Stimulated activated CD8-positive, alpha-beta memory T cell treated with anti-CD3 and anti-CD28 coated beads, Interleukin-4, amount 100 ng/mL, for 24 hours (primary cell): ENCODE measurements at places on chromosomes 6 and 20.
A peak's percentile ranks its signal among the peaks of the same experiment; 100 is the strongest.

DNA sequence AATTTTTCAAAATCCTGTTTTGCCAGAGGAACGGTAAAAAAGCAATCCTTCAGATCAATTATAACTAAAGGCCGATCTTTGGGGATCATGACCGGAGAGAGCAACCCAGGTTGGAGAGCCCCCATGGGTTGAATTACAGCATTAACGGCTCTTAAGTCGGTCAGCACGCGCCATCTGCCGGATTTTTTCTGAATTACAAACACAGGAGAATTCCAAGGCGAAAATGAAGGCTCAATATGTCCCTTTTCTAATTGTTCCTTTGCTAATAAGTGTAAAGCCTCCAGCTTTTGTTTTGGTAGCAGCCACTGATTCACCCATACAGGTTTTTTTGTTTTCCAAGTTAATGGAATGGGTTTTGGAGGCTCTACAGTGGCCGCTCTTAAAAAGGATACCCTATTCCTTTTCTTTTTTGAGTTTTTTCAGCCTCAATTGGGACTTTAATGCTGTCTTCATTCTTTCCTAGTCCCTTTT is 16.9 kb upstream of the PTCRA start:
- DNase-seq, result peak; percentile 50

DNA sequence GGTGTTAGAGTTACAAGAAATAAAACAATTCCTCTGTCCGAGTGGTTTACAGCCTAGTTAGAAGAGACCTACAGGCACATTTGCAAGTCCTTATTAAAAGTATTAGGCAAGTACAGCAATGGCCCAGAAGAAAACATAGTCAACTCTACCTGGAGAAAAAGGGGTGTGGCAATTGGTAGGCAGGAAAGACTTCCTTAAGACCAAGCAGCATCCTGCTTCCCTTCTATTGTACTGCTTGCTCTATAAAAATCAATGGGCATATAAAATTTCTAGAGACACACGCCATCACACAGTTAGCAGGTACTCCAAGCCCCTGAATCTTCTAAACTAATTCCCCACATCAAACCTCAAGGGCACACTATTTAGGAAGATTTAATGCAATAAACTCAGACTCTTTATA is 185.6 kb downstream of the ATXN1 start:
- no peak for DNase-seq

GRCh38 chr20:10758446-10758845 is 84.6 kb upstream of the JAG1 start:
- DNase-seq, result no peak

DNA sequence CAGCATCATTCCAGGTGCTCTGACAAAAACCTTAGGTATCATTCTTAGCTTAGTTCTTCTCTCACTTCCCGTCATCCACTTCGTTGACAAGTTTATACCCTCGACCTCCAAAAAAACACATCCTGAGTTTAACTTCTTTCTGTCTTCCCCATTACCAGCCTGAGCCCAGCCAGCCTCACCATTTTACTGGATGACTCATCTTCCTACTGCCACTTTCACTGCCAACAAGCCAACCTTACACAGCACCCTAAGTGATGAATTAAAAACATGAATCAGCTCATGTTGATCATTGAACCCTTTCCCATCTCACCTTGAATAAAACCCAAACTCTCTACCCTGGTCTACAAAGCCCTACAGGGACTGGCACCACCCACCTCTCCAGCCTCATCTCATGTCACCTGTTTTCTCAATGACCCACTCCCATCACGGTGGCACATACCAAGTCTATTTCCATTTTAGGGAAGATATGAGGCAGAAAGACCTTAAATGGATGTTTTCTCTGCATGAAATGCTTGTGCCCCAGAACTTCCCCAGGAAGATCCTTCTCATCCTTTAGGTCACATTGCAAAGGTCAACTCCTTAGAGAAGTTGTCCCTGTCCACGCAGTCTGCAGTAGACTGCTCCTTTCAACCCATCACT is 9.9 kb upstream of the UST start:
- no peak for DNase-seq

- no peak for DNase-seq
Observed at GRCh38 chr20:25567286-25567685, 18.0 kb downstream of the NINL start.

GRCh38 chr6:110310861-110311446 is 47.2 kb downstream of the METTL24 start:
- DNase-seq, result no peak

DNA sequence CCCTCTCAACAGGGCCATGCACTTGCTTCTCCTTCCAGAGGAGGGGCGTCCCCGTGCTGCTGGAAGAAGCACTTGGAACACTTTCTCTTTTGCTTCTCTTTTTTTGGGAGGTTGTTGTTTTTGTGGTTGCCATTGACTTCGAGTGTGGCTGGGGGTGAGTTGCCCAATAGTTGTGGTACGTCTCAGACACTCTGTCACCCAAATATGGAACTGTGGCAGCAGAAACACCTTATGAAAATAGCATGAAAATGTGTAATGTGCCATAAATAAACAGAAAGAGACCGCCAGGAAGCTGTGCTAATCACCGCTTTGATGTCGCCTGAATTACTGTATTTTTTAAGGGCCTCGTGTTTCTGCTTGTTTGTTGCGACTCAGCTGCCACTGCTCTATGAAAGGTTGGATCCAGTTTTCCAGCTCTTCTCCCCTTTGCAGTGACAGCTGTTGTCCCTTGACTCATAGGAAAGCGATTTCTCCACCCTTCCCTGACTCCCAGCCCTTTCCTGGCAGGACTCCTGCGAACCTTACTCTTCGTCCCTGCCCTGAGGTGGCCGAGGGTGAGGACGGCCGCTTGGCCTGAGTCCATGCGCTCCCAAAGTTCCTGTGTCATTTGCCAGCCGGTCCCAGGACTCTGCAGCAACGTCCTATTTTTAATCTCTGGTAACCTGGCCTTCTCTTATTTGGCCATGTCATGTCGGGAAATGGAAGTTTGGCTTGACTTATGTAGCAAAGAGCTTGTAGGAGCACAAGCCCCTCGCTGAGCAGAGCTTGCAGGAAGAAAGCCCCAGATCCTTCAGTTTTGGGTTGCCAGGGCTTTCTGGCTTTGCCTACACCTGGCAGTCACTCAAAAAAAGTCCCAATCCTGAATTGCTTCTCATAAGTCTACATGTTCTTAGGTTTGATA is 694.6 kb downstream of the QKI start:
- no peak for DNase-seq

DNA sequence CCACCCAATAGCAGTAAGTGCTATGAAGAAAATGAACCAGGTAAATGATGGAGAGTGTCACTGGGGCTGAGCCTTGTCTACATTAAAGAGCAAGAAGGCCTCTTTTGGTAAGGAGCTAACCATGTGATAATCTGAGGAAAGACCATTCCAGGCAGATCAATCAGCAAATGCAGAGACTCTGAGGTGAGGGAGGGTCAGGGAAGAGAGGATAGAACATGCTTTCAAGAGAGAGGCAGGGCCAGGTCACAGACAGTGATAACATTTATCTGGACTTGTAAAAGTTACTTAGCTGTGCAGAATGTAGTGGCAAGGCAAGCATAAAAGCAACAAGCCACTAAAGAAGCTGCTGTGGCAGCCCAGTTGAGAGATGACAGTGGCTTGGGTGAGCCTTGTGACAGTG is 197.3 kb downstream of the TASP1 start:
- no peak for DNase-seq

DNA sequence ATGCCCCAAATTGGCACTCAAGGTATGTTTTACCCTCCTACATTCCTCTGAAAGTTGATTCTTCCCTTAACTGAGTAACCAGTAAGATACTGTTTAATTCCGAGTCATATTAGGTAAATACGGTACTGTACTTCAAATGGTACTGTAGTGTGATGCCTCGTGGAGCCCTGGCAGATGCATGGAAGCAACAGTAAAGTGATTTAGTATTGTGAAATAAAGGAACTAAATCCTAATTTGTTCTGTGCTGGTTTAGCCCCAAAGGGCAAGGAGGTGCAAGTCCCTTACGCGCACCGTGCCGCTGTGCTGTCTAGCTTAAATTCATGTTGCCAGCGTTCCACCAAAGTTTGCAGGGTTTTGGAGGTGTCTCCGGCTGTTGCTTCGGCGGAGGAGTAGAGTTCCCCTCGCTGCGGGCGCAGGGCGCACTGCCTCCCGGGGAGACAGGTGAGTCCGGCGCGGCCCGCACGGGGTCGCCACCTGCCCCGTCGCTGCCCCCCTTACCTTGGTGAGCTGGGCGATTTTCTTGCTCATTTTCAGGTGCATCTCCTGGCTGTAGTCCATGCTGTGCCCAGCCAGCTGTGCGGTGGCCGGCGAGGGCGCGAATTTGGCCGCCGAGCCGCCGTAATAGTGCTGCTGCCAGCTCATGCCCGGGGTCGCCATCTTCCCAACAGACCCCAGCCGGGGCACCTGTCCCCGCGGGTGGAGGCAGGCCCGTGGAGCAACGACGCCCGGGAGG is 655 bp downstream of the FAM184A start:
- DNase-seq, result peak; percentile 8

DNA sequence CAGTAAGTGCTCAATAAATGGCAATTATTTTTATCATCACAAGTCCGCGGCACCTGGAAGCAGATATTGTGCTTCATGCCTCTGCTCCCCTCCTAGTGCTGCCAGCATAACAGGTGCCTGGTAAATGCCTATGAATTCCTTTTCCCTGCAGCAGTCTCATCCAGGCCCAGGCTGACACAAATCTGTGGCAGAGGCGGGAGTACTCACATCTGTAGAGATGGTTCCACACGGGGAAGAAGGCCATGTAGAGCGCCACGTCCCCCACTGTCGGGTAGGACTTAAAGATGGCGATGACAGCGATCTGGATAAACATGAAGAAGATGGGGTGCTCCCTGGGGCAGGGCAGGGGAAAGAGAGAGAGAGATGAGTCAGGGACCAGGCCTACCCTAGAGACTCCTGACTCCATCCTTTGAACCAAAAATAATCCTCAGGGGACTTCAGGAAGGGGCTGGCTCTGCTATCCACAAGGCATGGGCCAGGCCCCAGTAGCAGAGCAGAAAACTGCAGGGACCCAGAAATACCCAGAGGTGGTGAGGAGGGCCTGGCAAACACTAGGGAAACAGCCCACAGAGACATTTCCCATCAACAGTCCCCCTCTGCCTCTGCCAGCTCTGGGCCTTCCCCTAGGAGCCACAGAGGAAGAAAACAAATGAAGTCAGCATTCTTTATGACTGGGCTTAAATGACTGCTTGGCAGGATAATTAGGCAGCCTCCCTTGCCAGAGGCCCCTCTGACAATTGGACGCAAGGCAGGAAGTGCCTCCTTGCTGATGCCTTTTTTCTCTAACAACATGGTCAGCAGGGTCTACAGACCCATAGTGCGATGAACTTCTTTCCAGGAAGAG is 23.0 kb downstream of the MAP1LC3A start:
- DNase-seq, result no peak

DNA sequence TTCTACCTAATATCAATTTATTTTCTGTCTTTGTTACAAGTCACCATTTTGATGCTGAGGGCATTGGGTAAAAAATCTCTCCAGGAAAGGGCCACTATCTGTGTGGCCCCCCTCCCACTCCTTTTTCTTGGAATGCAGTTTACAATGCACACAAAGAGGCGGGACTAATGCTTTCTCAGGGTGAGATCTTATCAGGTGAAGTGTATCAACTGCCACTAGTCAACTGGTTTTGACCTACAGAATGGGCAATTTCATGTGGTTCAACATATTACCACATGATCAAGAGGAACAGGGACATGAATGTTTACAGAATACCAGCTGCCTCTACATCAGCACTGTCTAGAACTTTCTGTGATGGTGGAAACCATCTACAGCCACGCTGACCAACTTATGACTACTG is 3.7 kb downstream of the RRBP1 start:
- DNase-seq, result no peak

DNA sequence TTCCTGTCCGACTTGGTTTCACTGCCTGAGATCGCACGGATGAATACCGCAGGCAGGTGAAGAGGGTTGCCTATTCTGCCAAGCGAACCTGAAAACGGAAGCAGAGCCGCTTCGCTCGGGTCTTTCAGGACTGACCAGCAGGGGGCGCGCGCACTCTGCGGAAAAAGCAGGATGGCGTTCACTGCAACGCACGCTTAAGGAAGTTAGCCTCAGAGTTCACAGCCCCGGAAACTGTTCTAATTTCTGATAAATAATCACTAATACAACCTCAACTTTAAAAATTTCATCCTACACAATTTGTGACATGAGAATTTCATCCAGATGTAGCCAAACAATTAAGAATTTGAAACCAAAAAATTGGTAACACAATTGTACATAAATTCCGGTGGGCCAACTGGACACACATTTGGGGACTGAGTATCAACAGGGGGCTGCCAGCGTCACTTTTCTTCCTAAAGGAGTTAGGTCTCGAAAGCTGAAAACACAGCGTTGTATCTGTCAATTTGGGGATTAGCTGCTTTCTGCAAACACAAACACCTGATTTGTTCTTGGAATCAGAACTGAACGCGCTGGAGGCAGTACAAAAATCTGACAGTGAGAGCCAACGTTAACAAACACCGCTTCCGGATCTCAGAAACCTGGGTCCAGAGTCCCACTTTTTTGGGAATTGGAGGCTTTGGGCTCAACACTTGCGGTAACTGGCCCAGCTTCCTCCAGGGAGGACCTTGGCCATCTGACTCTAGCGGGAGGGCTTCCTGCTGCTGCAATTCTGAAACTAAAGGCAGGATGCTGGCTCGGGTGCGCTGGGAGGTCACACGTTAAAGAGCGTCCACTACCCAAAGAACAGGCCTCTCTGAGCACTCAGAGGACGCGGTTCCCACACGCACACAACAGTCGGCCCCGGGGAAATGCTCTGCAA is 8.8 kb downstream of the PXDC1 start:
- DNase-seq, result peak; percentile 83

GRCh38 chr6:79149884-79150283 is 71.8 kb upstream of the PHIP start:
- DNase-seq, result no peak

DNA sequence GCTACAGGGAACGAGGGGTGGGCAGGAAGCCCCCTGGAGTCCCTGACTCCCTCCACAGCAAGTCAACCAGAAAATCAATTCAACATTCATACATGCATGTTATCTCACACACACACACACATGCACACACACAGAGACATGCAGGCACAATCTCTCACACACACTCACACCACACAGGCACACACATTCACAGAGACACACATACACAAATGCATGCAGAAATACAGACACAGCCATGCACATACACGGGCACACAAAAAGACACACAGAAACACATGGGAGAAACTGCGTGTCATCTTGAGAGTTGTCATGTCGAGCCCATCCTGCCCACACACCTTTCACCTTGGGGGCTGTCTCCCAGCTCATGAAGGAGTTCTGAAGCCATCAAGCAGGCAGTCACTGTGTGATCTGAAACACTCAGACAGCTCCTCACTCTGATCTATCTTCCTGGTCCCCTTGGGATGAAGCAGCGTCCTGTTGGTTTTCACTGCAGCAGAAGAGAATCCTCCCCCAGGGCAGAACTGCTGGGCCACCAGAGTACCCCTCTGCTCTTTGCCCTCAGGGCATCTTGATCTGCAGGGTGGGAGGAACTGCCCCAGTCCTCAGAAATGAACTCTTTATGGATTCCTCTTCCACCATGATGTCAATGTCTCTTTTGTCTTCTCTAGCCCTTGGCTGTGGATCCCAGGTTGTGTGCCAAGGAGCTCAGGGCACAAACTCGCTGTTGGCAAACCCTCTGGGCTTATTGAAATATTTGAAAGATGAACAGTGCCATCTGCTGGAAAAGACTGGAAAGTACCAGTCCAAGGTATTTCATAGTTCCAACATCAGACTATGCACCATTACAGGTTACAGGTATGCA is 8.8 kb downstream of the RAET1L start:
- no peak for DNase-seq

GRCh38 chr20:15867899-15868298 is 705.3 kb downstream of the KIF16B start:
- no peak for DNase-seq

GRCh38 chr20:32110173-32110704 is 725 bp downstream of the TM9SF4 start:
- DNase-seq, result no peak

- no peak for DNase-seq
Observed at GRCh38 chr20:22941550-22941949, 93.6 kb upstream of the SSTR4 start.
